ENCODE measurements at places on chromosomes 11 and 22. TPM values are rescaled to one million over a fixed set of nuclear protein-coding genes. Genes with fewer than 3 reads are reported as not detected.

The OR4C46 gene
- not detected for total RNA-seq

- peak; percentile 51 for DNase-seq
- H3K4me3 ChIP-seq: no peak overlapping the region
- peaks cover 46% of the 10 kb centered on the region for H3K27me3 ChIP-seq
- H3K27ac ChIP-seq: no peak overlapping the region
- H3K36me3 ChIP-seq: no peaks in the 10 kb centered on the region
- no peaks in the 10 kb centered on the region for H3K4me1 ChIP-seq
Observed at GRCh38 chr11:34492806-34493414, 20.7 kb downstream of the ELF5 start.

The C11orf16 gene
- total RNA-seq: not detected

- no peaks in the 10 kb centered on the region for H3K4me1 ChIP-seq
- DNase-seq: no peak
- no peak overlapping the region for H3K27ac ChIP-seq
Observed at GRCh38 chr11:17010851-17011420, 3.3 kb downstream of the PLEKHA7 start.

GRCh38 chr11:134266841-134267251, 9.3 kb upstream of the GLB1L3 start:
- H3K4me3 ChIP-seq: no peak overlapping the region
- peaks cover 16% of the 10 kb centered on the region for H3K36me3 ChIP-seq
- no peak overlapping the region for H3K27ac ChIP-seq
- peak; percentile 72 for DNase-seq
- H3K27me3 ChIP-seq: peaks cover 13% of the 10 kb centered on the region

GRCh38 chr11:96276836-96277235, 66.2 kb downstream of the MAML2 start:
- no peaks in the 10 kb centered on the region for H3K27me3 ChIP-seq
- no peak for DNase-seq
- no peak overlapping the region for H3K4me3 ChIP-seq
- H3K27ac ChIP-seq: no peak overlapping the region

DNA sequence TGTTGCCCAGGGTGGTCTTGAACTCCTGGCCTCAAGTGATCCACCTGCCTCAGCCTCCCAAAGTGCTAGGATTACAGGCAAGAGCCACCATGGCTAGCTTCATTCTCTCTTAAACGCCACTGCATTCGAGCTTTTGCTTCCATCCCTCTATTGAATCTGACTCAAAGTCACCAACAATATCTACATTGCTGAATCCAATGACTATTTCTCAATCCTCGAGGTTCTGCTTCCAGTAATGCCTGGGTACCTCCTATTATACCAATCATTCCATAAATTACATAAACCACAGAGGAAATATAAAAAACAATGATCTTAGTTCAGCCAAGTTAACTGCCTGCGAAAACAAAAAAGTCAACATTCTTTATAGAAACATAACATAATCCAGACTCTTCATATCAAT, 11.9 kb upstream of the NXF1 start:
- DNase-seq: no peak
- no peaks in the 10 kb centered on the region for H3K27me3 ChIP-seq
- H3K27ac ChIP-seq: no peak overlapping the region

- no peak overlapping the region for H3K4me3 ChIP-seq
- H3K4me1 ChIP-seq: no peaks in the 10 kb centered on the region
- peaks cover 43% of the 10 kb centered on the region for H3K27me3 ChIP-seq
- DNase-seq: peak; percentile 23
- H3K36me3 ChIP-seq: no peaks in the 10 kb centered on the region
Observed at GRCh38 chr22:26835929-26836528, 178.6 kb downstream of the MIAT start.

The FJX1 gene
- 8.4 TPM for total RNA-seq

The TMPRSS6 gene
- total RNA-seq: not detected

GRCh38 chr11:116843661-116844060, 6.2 kb upstream of the APOA1 start:
- H3K4me3 ChIP-seq: no peak overlapping the region
- no peak for DNase-seq
- no peaks in the 10 kb centered on the region for H3K27me3 ChIP-seq
- H3K36me3 ChIP-seq: peaks cover 36% of the 10 kb centered on the region
- no peak overlapping the region for H3K27ac ChIP-seq

The DNHD1 gene
- total RNA-seq: 1.4 TPM

GRCh38 chr22:38162881-38163843, 18.5 kb downstream of the PLA2G6 start:
- H3K4me1 ChIP-seq: peaks cover 4% of the 10 kb centered on the region
- no peaks in the 10 kb centered on the region for H3K36me3 ChIP-seq
- no peaks in the 10 kb centered on the region for H3K27me3 ChIP-seq
- no peak overlapping the region for H3K4me3 ChIP-seq

DNA sequence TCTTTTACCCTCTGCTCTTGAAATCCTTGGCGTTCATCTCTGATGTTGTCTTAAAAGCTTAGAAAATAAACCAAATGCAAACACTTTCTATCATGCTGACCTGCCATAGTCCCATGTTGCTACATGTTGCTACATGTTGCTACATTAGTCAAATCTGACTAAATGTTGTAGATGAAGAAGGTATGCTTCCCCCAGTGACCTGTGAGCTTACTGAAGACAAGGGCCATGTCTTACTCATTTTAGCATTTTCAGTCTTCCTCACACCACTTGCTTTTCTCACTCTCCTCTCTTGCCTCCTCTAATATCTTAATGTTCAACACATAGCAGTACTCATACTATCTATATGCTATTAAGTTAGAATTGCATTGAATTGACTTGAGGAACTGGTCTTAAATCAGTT, 346.4 kb upstream of the MTNR1B start:
- no peak overlapping the region for H3K27ac ChIP-seq
- H3K4me3 ChIP-seq: no peak overlapping the region
- no peak for DNase-seq
- no peaks in the 10 kb centered on the region for H3K27me3 ChIP-seq

The ALDH3B2 gene
- total RNA-seq: not detected

DNA sequence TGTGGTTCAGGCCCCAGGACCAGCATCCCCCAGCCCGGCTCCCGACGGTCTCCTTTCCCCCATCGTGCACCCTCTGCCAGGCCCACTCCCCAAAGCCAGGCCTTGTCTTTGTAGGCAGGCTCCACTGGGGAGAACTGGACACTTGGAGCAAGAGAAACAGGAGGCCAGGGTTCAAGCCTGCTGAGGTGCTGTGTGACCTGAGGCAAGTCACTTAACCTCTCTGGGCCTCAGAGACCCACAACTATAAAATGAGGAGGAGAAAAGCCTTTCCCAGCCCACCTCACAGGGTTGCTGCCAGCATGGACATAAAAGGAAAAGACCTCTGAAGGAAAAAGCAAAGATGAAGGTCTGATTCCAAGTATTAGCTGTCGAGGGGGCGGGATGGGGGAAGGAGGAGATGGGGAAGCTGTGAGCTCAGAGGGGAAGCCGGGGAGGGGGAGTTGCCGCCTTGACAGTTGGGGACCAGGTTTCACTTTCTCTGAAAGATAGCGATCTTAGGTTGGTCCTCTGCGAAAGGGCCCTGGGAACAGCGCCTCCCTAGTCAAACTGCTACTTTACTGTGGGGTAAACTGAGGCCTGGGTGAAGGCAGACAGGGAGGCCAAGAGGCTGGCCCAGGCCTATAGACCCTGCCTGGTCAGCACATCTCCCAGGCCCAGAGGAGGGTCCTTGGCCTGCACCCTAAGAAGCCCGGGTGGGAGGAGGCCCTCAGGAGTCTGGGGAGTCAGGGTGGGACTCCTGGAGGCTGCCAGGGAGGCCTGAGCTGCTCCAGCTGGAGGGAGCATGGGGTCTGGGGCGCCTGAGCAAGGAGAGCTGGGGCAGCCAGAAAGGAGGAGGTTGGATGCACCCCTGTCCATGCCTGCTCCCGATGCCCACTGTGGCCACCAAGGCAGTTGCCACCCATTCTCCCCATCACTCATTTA, 991 bp upstream of the OSM start:
- H3K27me3 ChIP-seq: no peaks in the 10 kb centered on the region
- no peak for DNase-seq
- H3K36me3 ChIP-seq: no peaks in the 10 kb centered on the region
- no peak overlapping the region for H3K4me3 ChIP-seq
- H3K27ac ChIP-seq: no peak overlapping the region

Data from IMR-90 (cell line).